Type B pancreatic cell (in vitro differentiated cells): ENCODE measurements at places on chromosomes 1 and 21.

GRCh38 chr1:150981805-150982712 lies at the start of gene ANXA9:
Gene ANXA9 (plus strand): TSS chr1:150982292. CDS start chr1:150983106, 814 bp downstream.
- no peak for DNase-seq

DNA sequence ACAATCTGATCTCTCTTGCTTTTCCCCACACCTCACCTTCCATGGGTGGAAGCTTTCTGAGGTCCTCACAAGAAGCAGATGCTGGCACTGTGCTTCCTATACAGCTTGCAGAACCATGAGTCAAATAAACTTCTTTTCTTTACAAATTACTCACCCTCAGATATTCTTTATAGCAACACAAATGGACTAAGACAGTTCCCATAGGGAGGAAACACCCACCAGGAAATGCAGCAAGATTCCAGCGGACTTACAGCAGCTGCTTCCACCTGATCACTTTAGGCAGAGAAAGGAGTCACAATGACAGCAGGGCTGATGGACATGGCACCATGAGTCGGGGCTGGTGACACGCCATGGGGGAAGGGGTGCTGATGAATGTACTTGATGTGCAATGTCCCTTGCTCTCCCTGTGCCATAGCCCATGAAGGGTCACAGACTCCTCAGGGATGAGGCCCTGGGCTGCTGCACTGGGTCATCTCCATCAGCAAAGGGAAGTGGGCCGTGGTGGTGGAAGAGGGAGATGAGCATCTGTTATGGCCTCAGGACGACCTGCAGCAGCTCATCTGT lies 53.9 kb downstream of the PRSS38 start:
- no peak for DNase-seq

DNA sequence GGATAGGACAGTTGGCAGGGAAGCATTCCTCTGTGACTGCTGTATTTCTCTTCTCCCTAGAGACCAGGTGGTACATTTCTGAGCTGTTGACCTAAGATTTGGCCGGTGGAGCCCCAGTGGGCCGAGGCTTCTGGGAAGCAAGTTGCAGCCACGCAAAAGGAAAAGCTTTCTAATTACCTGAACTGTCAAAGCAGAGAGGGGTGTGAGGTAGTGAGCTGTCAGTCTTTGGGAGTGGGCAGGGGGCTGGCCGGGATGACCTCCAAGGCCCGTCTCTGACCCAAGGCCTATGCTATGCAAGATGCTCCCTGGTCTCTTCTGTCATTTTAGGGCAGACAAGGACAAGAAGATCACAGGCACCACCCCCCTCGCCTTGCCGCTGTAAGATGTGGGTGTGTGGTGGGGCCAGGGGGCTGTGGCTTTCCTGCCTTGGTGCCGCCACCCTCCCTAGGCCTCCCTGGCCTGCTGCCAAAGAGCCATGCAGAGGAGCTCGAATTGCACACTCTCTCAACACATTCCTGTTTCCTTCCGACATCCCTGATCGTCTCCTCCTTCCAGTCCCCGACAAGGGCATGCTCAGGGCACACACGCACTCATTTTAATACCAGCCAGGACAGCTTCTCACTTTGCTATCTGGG lies 7.7 kb downstream of the PADI1 start:
- DNase-seq, result peak; percentile 86

DNA sequence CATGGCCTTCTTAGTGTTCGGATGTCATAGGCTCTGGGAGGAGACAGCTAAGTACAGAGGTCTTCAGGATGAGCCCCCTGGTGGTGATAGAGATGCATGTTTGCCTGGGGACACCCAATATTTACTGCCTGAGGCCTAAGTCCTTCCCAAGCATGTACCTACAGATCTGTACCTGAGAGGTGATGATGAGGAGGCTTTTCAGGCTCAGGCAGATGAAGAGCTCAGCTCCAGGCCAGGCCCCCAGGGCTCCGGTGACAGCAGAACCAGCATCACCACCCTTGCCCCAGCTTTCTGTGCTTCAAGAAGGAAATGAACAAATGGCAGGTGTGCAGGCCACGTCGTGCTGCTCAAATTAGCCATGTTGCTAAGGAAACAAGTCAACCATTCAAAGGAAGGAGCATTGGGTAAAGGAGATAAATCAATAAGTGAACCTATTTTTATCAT lies 21.1 kb downstream of the CACNA1E start:
- DNase-seq, result no peak

GRCh38 chr21:35401476-35401875 lies 352.4 kb upstream of the RUNX1 start:
- DNase-seq, result no peak

- no peak for DNase-seq
Measured at GRCh38 chr1:97996880-97997279, 76.0 kb upstream of the DPYD start.

DNA sequence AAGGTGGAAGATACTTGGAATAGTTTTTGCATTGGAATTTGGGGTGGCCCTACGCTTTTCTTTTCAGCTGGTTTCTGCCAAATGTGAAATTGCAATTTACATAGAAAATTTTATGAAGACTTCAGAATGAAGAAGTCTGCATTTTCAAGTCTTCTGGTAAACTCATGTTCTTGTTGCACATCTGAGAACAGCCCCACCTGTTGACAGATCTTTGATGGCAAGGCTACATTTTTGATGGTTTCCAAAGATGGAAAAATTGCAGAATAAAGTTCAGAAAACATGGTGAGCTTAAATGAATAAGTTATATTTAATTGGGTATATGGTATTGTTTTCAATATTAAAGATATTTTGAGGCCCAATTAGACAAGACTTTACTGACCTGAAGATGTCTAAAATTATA lies 25.4 kb downstream of the OLFM3 start:
- no peak for DNase-seq

DNA sequence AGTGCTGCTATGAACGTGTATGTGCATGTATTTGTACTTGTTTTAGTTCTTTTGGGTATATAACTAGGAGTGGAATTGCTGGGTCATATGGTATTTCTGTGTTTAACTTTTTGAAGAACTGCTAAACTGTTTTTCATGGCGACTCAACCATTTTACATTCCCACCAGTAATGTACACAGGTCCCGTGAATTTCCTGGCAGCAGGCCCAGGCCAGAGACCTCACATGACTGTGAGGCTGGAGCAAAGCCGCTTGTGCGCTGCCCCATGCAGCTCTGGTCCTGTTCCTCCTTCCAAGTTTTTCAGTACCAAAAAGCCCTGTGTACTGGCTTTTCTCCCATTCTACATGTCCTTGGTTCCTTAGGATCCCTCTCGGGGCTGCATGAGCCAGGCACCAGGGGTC lies 29.6 kb downstream of the ACOT11 start:
- no peak for DNase-seq

- peak; percentile 59 for DNase-seq
Measured at GRCh38 chr1:24503059-24503751, 569 bp downstream of the RCAN3 start.

DNA sequence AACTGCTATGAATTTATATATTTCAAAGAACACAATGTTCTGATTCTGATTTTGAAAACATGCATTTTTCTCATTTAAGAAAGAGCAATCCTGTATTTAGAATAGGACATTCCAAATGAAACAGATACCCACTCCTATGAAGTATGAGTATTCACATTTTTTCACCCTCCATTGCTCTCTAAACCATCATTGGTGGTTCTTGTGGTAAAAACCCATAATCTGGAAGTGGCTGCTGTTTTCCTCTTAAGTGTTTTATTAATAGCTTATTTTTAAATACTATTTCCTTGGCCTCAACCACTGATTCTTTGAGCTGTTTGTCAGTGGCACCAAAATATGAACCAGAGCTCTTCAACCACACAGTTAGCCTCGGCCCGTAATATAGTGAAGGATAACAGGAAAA lies 60.0 kb upstream of the ADAM30 start:
- DNase-seq, result no peak

- no peak for DNase-seq
Measured at GRCh38 chr1:108000620-108001111, 35.7 kb upstream of the VAV3 start.

- no peak for DNase-seq
Measured at GRCh38 chr1:54768093-54768492, 3.8 kb upstream of the PARS2 start.

GRCh38 chr1:221510793-221511503 lies 230.9 kb downstream of the DUSP10 start:
- no peak for DNase-seq

GRCh38 chr1:23791516-23792047 lies 637 bp downstream of the LYPLA2 start:
- no peak for DNase-seq

DNA sequence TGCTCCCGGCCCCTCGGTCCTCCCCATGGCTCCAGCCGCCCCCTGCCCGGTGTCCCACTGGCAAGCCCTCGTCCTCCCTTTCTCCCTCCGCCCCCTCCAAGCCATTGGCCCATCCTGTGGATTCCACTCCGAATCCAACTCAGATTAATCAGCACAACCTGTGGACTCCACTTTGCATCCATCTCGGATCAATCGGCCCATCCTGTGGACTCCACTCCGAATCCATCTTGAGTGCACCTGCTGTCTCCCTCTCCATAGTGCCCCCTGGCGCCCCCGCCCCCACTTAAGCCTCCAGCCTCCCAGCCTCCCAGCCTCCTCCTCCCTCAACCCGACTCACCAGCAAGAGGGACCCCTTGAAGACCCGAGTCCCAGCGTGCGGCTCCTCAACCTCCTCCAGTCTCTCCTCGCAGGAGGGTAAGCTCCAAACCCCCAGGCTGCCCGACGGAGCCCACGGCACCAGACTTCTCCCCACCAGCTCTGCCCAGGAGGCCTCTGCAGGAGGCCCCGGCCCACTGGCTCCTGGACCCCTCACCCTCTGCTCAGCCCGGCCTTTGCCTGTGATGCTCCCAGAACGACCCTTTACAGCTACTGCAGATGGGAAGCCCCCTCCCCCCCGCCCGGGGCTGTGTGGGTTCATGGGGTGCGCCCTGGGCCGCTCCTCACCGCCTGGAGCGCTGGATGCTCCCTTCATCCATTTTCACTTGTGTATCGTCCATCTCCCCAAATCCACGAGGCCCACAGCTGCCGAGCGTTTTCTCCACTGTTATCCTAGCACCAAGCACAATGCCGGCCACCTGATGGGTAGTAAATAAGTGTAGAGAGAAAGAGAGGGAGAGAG lies 40.6 kb upstream of the TSPEAR start:
- DNase-seq, result no peak

- no peak for DNase-seq
Measured at GRCh38 chr1:227864882-227865281, 49.4 kb downstream of the PRSS38 start.

DNA sequence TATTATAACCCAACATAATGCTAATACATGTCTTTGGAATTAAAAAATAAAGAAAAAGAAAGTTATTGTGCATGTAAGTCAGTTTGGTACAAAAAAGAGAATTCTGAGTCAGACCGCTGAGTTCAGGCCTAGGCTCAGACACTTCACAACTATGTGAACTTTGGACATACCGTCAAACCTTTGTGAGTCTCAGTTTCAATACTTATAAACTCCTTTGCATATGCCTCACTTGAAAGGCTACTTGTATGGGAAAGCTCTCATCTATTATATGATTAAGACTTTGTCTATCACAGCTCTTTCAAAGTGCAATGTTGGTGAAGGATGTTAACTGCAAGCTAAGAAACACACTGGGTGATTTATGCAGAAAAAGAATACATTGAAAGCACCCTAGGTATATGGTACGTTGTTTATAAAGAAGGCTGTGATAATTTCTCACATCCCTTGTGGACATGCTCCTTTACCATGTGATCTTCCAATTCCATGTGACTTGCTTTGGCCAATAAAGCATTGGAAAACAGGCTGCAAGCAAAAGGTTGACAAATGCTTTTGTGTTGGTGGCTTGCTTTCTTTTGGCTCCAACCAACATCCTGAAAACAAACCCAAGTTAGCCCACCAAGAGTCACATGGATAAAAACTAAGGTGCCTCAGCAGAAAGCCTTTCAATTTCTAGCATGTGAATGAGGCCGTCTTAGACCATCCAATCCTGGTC lies 49.6 kb downstream of the INTS7 start:
- DNase-seq, result no peak

DNA sequence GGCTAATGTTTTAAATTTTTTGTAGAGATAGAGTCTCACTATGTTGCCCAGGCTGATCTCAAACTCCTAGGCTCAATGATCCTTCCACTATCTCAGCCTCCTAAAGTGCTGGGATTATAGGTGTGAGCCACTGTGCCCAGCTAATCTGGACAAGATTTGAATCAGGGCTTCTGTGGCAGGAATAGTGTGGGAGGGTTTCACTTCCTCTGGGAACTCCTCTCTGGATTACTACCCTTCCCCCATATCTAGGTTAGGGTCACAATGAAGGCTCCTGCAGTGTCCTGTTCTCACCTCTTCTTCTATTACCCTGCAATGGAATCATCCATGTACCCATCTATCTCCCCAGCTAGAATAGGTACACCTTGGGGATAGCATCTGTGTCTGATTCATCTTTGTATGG lies 133.6 kb upstream of the RAB4A start:
- no peak for DNase-seq

GRCh38 chr21:45405819-45406762 lies 1.1 kb downstream of the COL18A1 start:
- no peak for DNase-seq

- DNase-seq, result no peak
Measured at GRCh38 chr1:145988773-145989172, 7.6 kb downstream of the TXNIP start.

DNA sequence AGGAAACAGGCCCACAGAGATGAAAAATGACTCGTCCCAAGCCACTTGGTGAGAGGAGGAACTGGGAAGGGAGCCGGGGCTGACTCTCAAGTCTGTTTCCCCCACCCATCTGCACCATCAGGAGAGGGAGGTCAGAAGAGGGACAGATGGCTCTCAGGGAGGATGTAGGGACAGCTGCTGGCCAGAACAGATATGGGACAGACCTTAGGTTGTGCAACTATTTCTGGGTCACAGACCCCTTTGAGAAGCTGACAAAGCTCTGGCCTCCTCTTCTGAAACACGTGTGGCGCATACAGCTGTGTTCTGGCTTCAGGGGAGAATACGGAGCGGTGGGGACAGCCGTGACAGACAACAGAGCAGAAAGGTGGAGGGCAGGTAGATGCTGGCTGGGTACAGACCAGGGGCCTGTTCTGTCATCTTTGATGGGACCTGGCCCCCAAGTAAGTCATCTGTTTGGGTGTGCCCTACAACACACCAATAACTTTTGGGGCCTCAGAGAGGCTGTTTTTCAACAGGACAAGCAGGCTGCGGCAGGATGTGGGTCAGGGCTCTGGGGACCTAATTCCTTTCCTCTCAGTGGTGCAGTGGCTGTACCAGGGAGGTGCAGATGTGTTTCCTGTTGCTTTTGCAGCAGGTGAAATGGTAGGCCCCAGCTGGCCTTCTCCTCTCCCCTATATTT lies 7.3 kb downstream of the SH3BGRL3 start:
- DNase-seq, result no peak

GRCh38 chr1:107473065-107473464 lies 332.2 kb downstream of the NTNG1 start:
- DNase-seq, result no peak

DNA sequence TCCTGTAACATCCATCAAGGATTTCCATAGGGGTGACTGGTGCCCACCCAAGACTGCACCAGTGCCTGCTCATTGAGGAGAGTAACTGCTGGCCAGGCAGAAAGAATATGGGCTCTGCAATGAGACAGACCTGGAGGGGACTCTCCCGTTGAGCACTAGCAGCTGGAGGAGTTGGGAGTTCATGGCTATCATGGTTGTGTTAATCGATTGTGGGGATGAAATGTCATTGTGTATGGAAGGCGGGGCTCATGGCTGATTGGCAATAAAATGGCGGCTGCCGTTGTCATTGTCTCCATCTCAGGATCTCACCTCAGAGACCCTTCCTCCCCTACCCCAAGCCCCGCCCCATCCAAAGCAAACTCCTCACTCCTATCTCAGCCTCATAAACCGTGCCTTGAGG lies 3.9 kb downstream of the TMEM125 start:
- DNase-seq, result no peak
